ENCODE measurements at places on chromosomes 5 and 9.
A peak's percentile ranks its signal among the peaks of the same experiment; 100 is the strongest.

- no peaks in the 10 kb centered on the region for H3K27me3 ChIP-seq
- DNase-seq = no peak
- H3K4me1 ChIP-seq = peaks cover 14% of the 10 kb centered on the region
- H3K4me3 ChIP-seq = no peak overlapping the region
- H3K36me3 ChIP-seq = peaks cover 35% of the 10 kb centered on the region
These were observed 3.9 kb upstream of the MEF2C start for GRCh38 chr5:88886746-88887341.

GRCh38 chr5:88145221-88145610, 123.4 kb downstream of the TMEM161B start:
- no peak for DNase-seq
- H3K4me3 ChIP-seq = no peak overlapping the region
- no peaks in the 10 kb centered on the region for H3K36me3 ChIP-seq
- H3K27me3 ChIP-seq = no peaks in the 10 kb centered on the region
- H3K4me1 ChIP-seq = peaks cover 9% of the 10 kb centered on the region
- no peak overlapping the region for H3K27ac ChIP-seq

- no peaks in the 10 kb centered on the region for H3K4me1 ChIP-seq
- no peaks in the 10 kb centered on the region for H3K27me3 ChIP-seq
- H3K27ac ChIP-seq = no peak overlapping the region
- no peaks in the 10 kb centered on the region for H3K36me3 ChIP-seq
These were observed 182.1 kb upstream of the PTGER4 start for GRCh38 chr5:40497573-40497972.

- peaks cover 33% of the 10 kb centered on the region for H3K4me1 ChIP-seq
- H3K4me3 ChIP-seq = no peak overlapping the region
- H3K36me3 ChIP-seq = peaks cover 27% of the 10 kb centered on the region
These were observed 5.3 kb downstream of the ERAP2 start for GRCh38 chr5:96881511-96882115.

- H3K36me3 ChIP-seq = no peaks in the 10 kb centered on the region
- peak; percentile 48 for DNase-seq
- no peaks in the 10 kb centered on the region for H3K27me3 ChIP-seq
- no peak overlapping the region for H3K4me3 ChIP-seq
These were observed 47.0 kb upstream of the PLIN2 start for GRCh38 chr9:19174127-19174912.

DNA sequence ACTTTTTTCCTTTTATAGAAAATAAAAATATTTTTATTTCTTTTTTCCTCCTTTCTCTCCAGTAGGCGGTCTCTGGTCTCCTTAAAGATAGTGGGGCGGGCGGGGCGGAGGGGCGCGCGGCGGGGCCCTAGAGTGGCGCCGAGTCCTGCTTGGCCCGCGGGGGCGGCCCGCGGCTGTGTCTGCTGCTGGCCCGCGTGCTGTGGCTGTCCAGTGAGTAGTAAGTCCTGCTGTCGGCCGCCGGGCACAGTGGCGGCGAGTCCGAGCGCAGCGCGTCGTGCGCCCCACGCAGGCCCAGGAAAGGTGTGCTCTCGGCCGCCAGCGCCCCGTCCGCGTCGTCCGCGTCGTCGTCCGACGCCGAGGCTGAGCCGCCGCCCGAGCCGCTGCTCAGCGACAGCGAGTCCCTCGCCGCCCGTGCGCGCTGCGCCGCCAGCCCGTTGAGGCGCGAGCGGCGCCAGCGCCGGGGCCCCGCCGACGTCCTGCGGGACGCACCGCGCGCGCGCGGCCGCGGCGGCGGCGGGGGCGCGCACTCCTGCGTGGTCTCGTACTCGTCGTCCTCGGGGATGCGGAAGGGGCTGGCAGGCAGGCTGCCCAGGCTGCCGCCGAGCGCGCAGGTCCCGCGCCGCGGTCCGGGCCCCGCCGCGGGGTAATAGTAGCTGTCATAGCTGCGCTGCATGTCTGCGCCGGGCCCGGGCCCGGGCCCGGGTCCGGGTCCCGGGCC, 52.3 kb downstream of the PSD2 start:
- peaks cover 10% of the 10 kb centered on the region for H3K4me1 ChIP-seq
- peaks cover 77% of the 10 kb centered on the region for H3K27me3 ChIP-seq
- H3K4me3 ChIP-seq = peak overlapping the region; percentile 66
- H3K27ac ChIP-seq = no peak overlapping the region
- peak; percentile 78 for DNase-seq

GRCh38 chr5:151002681-151003502, 17.5 kb upstream of the GPX3 start:
- H3K27me3 ChIP-seq = peaks cover 26% of the 10 kb centered on the region
- no peak overlapping the region for H3K27ac ChIP-seq
- H3K4me3 ChIP-seq = no peak overlapping the region
- DNase-seq = no peak
- no peaks in the 10 kb centered on the region for H3K4me1 ChIP-seq

- H3K36me3 ChIP-seq = no peaks in the 10 kb centered on the region
- no peak overlapping the region for H3K27ac ChIP-seq
- no peaks in the 10 kb centered on the region for H3K4me1 ChIP-seq
- peaks cover 32% of the 10 kb centered on the region for H3K27me3 ChIP-seq
- no peak overlapping the region for H3K4me3 ChIP-seq
- no peak for DNase-seq
These were observed 30.0 kb upstream of the ZNF366 start for GRCh38 chr5:72537166-72537565.

- H3K27me3 ChIP-seq = no peaks in the 10 kb centered on the region
- H3K27ac ChIP-seq = no peak overlapping the region
- no peak for DNase-seq
- H3K4me3 ChIP-seq = no peak overlapping the region
These were observed 180.5 kb downstream of the PCSK1 start for GRCh38 chr5:96252596-96252995.

GRCh38 chr5:76818844-76819831, at the start of gene F2RL1:
Gene F2RL1, plus strand, starts transcription at chr5:76819030. Its CDS starts 153 bp downstream, at chr5:76819183.
- H3K4me1 ChIP-seq = peaks cover 30% of the 10 kb centered on the region
- peaks cover 60% of the 10 kb centered on the region for H3K36me3 ChIP-seq
- DNase-seq = peak; percentile 96

DNA sequence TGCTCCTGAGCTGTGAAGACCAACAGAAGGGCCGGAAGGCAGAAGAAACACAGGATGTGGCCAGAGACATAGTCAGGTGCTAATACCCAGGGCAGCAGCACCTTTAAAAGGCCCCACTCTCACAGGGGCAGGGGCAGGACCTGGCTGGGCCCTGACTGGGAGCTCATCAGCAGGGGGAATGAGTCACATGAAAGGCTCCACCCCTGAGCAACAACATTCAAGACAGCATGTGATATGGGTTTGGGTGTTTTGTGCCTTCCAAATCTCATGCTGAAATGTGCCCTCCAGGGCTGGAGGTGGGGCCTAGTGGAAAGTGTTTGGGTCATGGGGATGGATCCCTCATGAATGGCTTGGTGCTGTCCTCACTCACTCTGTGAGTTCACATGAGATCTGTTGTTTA, 181.7 kb downstream of the ERCC6L2 start:
- no peaks in the 10 kb centered on the region for H3K4me1 ChIP-seq
- no peak for DNase-seq
- no peaks in the 10 kb centered on the region for H3K36me3 ChIP-seq
- peaks cover 80% of the 10 kb centered on the region for H3K27me3 ChIP-seq

DNA sequence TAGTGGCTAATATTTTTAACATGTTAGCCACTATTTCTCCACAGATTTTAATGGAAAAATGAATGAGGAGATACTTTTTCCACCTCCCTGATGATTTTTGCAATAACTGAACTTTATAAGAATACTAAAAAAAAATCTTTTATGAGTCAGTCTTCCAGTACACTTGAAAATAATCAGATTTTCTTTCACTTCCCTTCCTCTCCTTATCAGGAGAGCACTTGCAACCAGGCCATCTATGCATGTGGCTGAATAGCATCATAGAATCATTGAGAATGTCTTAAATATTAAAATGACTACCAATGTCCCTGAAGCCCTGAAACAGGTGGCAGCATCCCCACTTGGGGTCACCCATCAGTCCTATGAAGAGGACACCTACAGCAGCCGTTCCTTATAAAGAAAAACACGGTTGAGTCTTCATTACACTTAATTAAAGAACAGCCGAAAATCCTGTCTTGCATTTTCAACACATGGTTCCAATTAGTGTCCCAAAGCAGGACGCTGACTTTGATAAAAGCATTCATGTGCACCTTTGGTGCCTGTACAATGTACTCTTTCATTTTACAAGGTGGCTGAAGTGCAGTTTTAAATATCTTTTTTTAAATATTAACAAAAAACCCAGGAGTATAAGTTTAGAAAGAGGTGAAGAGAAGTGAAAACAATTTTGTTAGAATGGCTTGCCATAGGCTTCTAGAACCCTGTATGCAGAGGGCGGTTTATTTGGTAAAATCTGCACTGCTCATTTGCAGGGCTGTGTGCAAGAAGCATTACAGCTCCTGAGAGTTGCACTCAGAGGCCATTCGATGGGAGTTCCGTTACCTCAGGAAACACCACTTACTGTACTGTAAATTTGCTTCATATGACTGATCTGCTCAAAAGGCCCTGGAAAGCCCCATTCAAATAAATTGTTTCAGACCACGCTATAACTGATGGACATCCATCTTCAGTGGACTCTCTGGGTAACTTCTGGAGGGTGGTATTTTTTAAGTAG, 106.9 kb upstream of the VCAN start:
- no peak overlapping the region for H3K27ac ChIP-seq
- peaks cover 9% of the 10 kb centered on the region for H3K4me1 ChIP-seq
- H3K27me3 ChIP-seq = no peaks in the 10 kb centered on the region
- H3K4me3 ChIP-seq = no peak overlapping the region

- peaks cover 25% of the 10 kb centered on the region for H3K4me1 ChIP-seq
- H3K27ac ChIP-seq = no peak overlapping the region
- DNase-seq = no peak
- no peaks in the 10 kb centered on the region for H3K36me3 ChIP-seq
- H3K27me3 ChIP-seq = no peaks in the 10 kb centered on the region
- H3K4me3 ChIP-seq = no peak overlapping the region
These were observed 284.4 kb upstream of the RFX3 start for GRCh38 chr9:3810231-3810630.

DNA sequence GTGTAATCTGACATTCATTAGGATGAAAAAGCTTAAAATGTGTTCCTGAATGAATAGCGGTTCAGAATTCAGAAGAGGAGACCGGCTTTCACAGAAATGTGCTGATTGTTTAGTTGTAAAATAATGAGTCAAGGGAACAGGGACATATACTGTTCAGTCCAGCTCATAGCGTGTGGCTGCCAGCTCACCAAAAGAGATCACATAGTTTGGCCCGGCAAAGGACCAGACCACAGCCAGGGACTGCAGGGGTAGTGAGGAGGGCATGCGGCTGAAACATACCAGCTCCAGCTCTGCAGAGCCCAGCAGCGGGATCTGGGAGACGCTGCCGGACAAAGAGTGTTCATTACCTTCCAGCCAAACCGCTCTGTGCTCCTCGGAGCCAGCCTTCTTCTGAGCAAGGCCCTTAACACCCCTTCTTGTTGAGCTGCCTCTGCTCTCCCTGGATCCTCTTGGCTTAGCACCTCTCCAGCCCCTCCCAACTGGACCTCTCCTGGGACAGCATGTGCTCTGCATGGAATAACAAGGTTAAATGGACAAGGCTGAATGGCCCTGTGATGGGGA, 116.8 kb upstream of the CNTLN start:
- no peaks in the 10 kb centered on the region for H3K27me3 ChIP-seq
- H3K27ac ChIP-seq = no peak overlapping the region
- peaks cover 24% of the 10 kb centered on the region for H3K4me1 ChIP-seq
- H3K4me3 ChIP-seq = no peak overlapping the region
- H3K36me3 ChIP-seq = no peaks in the 10 kb centered on the region

DNA sequence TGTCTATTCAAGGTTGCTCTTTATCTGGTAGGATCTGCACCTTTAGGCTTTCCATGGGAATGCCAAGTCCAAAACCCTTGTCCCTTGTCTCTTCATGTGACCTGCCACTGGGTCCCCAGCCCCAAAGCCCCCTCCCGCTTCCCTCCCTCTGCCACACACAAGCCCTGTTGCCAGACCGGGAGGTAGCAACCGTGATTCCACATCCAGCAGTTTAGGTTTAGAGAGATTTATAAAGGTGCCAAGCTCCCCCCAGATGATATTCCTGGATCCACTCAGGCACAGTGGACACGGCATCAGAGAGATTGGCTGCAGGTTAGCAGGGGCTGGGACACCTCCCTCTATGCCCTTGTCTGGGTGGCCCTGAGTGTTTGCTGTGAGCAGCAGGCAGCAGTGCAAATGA, 504.7 kb downstream of the CCDC171 start:
- no peak overlapping the region for H3K4me3 ChIP-seq
- H3K27me3 ChIP-seq = no peaks in the 10 kb centered on the region
- H3K36me3 ChIP-seq = peaks cover 11% of the 10 kb centered on the region

DNA sequence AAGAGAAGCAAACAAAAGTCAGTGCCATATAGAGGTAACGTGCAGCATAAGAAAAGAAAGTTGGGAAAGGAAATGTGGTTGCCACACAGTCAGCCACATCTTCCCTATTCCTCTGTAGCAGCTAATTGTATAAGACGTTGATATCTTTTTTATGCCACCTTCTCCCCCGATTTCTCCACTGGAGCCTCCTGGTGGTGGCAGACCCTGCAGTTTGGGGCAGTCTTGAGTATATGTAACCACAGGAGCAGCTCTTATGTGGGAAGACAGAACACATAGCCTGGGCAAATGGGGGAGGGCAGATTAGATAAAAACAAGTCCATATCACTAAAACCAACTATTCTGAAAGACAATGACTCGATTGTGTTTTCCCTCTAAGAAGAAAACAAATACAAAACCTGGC, 99.7 kb downstream of the PLCXD3 start:
- H3K27me3 ChIP-seq = no peaks in the 10 kb centered on the region
- no peaks in the 10 kb centered on the region for H3K36me3 ChIP-seq
- H3K4me3 ChIP-seq = no peak overlapping the region

GRCh38 chr5:135974021-135974600, 19.3 kb upstream of the LECT2 start:
- no peak overlapping the region for H3K27ac ChIP-seq
- DNase-seq = no peak
- no peaks in the 10 kb centered on the region for H3K27me3 ChIP-seq
- no peak overlapping the region for H3K4me3 ChIP-seq
- H3K36me3 ChIP-seq = no peaks in the 10 kb centered on the region
- no peaks in the 10 kb centered on the region for H3K4me1 ChIP-seq

DNA sequence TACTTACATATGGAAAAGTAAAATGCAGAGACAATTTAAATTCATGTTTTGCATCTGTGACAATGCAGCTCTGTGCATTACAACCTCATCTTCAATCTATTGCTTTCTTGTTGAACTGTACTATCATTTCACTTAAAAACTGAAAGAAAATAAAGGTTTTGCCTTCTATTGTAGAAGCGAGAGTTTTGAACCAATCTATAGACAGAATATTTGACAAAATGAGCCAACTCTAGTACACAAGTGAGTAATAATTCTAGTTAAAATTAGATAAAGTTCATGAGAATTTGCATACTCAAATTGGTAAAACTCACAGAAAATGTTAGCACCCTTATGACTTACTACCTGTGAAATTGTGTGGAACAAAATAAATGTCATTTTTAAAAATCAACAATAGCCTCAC, 123.7 kb downstream of the EDIL3 start:
- no peaks in the 10 kb centered on the region for H3K4me1 ChIP-seq
- H3K27ac ChIP-seq = no peak overlapping the region
- H3K4me3 ChIP-seq = no peak overlapping the region
- no peaks in the 10 kb centered on the region for H3K27me3 ChIP-seq
- H3K36me3 ChIP-seq = no peaks in the 10 kb centered on the region

- no peaks in the 10 kb centered on the region for H3K36me3 ChIP-seq
- no peak overlapping the region for H3K4me3 ChIP-seq
- H3K4me1 ChIP-seq = peaks cover 27% of the 10 kb centered on the region
- no peak for DNase-seq
These were observed 214.5 kb downstream of the ATP10B start for GRCh38 chr5:160637357-160638090.

- H3K27ac ChIP-seq = no peak overlapping the region
- H3K36me3 ChIP-seq = no peaks in the 10 kb centered on the region
- DNase-seq = no peak
- no peak overlapping the region for H3K4me3 ChIP-seq
These were observed 48.2 kb downstream of the RASGEF1C start for GRCh38 chr5:180160789-180161188.
